ENCODE measurements at places on chromosomes 11 and 22.

DNA sequence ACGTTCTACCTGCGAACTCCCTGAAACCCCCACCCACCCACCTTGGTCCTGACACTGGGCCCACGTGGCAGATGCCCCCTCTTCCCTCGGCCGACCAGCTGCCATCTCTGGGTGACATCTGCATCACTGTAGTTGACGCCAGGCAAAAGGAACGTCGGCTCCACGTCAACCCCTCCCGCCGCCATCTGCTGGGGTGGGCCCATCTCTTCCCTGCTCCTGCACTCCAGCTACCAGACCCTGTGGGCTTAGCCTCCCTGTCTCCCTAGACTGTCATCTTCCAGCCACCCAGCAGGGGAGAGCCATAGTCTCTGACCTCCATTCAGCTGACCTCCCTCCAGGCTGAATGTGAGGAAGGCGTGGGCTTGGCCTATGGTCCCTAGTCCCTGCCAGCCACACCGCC is 21.4 kb downstream of the CHID1 start:
- DNase-seq = no peak

DNA sequence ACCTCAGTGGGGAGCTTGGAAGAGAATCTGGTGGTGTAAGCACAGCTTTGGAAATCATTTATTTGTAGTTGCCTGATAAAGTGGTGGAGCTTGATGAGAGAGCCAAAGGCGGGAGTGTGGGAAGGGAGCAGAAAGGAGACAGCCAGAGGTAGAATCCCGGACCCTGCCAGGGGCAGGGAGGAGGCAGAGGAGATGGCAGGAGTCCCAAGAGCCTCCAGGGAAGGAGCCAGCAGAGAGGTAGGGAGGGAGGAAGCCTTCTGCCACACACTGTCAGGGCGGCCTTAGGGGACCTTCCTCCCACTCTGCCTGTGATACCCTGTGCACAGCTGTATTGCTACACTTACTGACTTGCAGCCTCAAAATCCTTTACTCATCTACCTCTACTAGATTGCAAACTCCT is 15.4 kb downstream of the SCUBE2 start:
- DNase-seq = no peak

DNA sequence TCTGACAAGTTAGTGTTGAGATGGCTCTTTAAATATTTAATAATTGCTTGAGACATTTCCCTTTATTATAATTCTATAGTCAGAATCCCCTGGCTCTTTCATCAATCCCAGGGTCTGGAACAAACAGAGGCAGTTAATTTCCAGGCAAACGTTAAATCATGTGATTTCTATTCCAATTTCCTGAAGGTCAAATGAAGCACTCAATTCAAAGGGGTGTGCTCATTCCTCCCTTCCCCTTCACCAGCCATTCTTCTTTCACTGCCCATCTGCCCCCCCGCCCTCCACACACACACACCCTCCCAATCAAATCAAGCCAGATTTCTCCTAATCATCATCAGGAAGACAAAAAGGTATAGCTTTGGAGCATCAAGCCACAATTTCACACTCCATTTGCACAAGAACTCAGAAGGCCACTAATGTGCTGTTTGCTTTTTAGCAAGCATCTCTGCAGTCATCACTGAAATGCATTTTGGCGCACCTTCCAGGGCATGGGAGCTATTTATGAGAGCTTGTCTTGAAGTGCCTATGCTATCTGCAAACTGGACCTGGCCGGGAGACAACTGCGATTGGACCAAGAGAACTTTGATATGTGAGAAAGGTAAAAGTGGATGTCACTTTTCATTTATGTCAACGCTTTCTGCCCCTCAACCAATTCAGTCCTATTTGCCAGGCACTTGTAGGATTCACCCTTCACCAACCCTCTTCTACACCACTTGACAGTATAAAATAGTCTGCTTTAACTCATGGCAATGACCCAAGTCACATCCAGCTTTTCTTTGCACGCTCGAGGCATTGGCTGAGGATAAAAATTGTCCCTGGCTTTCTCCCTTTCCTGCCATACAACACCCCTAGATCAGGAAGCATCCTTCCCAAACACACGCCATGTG is 315.1 kb upstream of the API5 start:
- peak; percentile 100 for DNase-seq

- DNase-seq = no peak
Measured at GRCh38 chr11:2091786-2092463, 47.3 kb downstream of the IGF2 start.

- no peak for DNase-seq
Measured at GRCh38 chr22:30486661-30487115, 14.9 kb upstream of the SEC14L3 start.

- no peak for DNase-seq
Measured at GRCh38 chr11:45091563-45092403, 54.7 kb upstream of the PRDM11 start.

DNA sequence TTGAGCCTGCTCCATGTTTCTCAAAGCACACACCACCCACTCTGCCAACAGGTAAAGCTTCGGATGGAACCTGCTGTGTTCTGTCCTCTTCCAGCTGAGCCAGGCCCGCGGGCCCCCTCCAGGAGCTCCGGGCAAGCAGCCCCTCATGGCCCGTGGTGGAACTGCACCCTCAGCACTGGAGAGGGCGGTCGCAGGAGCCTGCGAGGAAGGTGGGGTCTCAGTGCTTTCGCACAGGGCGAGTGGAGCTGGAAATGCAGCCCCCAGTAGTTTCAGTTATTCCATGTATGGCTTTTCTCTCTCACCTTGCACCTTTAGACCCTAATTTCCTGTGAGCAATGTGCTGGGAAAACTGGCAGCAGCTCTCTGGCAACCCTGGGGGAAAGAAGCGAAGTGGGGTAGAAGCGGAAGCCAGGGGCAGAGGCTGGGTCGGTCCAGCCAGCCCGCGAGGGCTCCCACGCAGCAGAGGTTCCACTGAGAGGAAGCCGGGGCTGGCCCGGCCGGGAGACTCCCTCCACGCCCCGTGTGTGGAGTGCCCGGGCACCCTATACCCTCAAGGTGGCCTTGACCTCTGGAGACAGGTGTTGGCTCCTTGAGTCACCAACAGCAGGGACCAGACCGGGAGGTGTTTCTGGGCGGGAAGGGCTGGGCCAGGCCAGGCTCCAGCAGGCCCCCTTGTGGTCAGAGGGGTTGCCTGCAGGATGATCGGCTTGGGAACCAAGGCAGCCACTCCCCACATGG is 119.9 kb upstream of the TMEM45B start:
- DNase-seq = no peak

GRCh38 chr11:47264119-47264518 is 5.8 kb upstream of the MADD start:
- no peak for DNase-seq

- DNase-seq = no peak
Measured at GRCh38 chr11:30908857-30909256, 322.7 kb upstream of the MPPED2 start.

DNA sequence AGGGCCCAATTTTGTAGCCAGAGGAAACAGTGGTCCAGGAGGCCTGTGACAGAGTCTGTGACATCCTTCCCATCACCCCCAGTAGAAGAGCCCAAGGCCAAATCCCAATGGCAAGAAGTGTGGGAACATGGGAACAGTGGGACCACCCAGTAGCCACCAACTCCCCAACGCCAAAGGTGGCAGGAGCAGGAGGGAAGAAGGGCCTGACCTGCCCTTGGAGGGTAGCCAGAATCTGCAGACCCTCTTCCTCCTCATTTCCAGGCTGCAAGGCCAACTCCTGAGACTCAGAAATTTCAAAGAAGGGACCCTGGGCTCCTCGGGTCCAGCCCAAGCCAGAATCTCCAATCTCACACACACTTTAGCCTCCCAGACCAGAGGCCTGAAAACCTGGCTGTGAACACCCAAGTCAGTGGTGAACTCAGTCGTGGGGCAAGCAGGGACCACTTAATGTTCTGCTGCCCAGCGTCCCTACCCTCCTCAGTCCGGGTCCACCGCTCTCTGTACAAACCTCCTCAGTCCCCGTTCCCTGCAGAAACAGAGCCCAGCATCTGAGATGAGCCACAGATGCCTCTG is 6.2 kb downstream of the RAB3IL1 start:
- DNase-seq = no peak

- no peak for DNase-seq
Measured at GRCh38 chr11:35006389-35007128, 90.1 kb downstream of the PDHX start.

DNA sequence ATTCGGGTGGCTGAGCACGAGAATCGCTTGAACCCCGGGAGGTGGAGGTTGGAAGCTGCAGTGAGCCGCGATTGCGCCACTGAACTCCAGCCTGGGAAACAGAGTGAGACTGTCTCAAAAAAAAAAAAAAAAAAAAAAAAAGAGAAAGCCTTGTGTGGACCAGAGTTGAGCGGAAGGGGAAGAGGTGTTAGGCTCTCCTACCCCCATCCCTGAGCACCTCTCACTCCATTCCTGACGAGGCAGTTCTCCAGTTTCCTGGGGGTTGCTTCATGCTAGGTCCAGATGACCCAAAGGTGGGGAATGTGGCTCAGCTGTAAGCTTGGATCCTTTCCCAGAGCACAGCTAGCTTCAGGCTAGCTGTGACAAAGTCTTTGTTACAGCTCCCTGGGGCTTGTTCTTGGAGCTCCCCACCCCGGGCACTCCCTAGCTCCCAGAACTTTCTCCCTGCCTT is 8.8 kb upstream of the DNAL4 start:
- DNase-seq = no peak

DNA sequence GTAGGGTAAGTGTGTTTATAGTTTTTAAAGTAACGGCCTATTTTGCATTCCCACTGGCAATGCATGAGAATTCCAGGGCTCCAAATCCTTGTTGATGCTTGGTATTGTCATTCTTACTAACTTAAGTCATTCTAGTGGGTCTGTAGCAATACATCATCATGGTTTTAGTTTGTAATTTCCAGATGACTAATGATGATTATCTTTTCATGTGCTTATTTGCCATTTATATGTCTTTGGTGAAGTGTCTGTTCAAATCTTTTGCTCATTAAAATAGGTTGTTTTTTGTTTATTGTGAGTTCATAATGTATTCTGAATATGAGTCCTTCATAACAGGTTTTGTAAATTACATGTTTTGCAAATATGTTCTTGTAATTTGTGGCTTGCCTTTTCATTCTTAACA is 31.2 kb downstream of the MTMR3 start:
- no peak for DNase-seq

DNA sequence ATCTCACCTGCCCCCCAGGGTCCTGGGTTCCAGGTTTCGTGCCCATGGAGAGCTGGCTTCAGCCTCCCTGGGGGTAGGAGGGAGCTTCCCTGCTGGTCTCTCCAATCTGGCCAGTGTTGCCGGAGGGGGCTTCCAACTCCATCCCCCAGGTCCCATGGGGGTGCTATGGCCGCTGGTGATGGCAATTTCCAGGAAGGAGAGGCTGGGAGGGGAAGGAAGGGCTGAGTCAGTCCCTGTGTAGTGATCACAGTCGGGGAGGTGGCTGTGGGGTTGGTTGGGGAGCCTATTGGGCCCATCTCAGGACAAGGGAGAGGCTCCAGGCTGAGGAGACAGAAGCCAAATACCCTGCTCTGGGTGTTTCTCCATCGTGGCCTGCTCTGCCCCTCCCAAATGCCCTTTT is 5.7 kb upstream of the CDC42EP2 start:
- DNase-seq = no peak

- no peak for DNase-seq
Measured at GRCh38 chr11:111230122-111230465, 15.4 kb upstream of the POU2AF2 start.

DNA sequence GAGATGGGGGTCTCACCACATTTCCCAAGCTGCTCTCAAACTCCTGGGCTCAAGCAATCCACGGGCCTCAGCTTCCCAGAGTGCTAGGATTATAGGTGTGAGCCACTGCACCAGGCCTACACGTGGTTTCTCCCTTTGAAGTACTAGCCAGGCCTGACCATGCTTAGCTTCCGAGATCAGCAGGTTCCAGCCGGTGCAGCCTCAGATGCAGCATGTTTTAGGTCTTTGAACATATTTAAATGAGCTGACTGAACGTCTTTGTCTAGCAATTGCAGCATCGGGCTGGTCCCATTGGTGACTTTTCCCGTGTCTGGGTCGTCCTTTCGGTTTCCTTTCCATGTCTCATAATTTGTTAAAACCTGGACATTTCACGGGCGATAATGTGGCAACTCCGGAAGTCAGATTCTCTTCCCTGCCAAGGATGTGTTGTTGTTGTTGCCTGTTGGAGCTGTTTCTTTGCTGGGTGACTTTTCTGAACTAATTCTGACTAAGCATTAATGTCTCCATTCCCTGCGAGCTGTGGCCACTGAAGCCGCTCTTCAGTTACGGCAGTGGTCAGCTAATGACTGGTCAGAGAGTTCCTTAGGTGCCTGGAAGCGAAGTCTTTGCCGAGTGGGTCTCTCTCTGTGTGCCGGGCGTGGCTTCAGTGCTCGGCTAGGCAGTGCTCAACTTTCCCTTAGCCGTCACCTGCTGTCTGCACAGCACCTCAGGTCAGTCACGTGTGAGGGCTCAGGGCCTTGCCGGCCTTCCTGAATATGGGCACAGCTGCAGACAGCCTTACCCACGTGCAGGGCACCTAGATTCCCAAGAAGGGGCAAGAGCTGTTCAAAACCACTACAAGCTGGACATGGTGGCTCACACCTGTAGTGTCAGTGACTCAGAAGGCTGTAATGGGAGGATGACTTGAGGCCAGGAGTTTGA is 3.8 kb upstream of the CYP2D6 start:
- DNase-seq = no peak

DNA sequence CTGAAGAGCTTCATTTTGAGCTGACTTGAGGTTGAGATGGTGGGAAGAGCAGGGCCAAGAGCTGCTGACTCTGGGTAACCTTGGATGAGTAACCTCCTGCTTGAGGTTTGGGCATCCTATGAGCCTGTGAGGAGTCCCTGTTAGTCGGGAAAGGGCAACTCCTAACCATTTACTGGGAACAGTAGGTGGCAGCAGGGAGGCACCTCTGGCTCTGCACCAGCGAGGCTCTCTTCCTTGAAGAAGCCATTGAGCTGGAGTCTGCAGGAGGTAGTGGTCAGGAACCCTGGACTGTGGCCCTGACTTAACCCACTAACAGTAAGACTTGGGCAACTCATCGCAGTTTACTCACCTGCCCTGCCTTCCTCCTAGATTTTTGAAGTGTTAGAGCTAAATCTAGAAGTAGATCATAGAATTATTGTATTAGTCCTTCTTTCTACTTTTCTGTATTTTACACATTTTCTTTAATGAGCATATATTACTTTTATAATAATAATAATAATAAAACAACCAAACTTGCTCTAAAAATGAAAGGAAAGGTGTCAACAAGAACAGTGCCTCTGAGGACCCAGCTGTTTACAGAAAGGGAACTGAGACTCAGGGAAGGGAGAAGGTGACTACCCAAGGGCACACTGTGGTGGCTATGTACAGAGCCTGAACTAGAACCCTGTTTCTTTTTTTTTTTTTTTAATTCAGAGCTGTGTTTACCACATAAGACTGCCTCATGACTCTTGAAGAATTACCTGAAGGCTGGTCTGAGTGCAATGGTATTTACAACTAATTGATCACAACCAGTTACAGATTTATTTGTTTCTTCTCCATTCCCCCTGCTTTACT is 47.5 kb downstream of the MEI1 start:
- no peak for DNase-seq

- DNase-seq = no peak
Measured at GRCh38 chr11:38867338-38867737, 2269.3 kb upstream of the RAG2 start.
